ENCODE measurements at places on chromosomes 12 and 14.

DNA sequence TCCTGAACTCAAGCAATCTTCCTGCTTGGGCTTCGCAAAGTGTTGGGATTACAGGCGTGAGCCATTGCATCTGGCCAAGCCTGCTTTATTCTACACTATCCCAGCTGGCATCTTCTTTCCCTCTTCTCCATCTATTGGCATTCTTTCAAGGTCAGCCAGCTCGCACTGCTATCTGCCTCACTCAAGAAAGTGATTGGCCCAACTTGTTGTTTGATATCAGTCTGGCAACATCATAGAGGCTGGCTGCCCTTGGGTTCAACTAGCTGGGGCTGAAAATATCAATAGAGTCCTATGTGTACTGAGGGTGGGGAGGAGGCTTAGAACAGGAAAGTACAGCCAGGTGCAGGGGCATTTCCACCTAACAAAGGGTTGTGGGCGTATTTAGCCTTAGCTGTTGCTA, 17.1 kb downstream of the GMFB start:
- no peak for DNase-seq

GRCh38 chr14:68716698-68717097, 76.2 kb downstream of the ZFP36L1 start:
- DNase-seq: no peak

DNA sequence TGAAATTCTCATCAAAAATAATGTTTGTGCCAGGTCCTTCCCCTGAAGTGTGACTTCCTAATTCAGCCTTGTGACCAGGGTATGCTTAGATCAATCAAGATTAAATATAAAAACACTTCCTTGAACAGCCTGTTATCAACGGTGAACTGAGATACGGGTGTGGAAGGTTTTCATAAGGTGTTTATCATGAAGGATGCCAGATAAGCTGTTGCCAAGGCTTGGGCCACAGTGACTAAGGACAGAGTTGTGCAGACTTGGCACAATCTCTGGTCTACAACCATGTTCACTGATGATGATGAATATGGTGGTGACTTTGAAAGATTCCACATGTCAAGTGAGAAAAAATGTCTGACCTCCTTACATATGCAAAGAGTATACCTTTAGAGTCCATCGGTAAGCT, 51.3 kb upstream of the LIN7A start:
- DNase-seq: no peak

DNA sequence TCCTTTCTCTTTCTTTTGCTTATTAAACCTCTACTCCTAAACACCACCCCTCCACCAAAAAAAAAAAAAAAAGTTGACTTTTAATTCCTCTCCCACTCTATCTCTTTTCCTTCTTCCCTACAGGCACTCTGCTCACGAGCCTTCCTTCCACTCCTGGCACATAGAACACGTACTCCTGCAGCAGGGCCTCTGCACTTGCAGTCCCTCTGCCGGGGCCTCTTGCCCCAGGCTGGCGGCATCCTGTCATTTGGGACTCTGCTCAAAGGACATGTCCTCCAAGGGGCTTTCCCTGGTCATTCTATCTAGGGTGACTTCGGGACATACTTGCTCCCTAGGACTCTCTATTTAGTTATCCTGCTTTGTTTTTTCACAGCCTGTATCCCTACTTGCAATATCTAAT, 7.7 kb downstream of the FOS start:
- no peak for DNase-seq

- DNase-seq: no peak
Observed at GRCh38 chr14:71321574-71322315, 414.5 kb downstream of the PCNX1 start.

DNA sequence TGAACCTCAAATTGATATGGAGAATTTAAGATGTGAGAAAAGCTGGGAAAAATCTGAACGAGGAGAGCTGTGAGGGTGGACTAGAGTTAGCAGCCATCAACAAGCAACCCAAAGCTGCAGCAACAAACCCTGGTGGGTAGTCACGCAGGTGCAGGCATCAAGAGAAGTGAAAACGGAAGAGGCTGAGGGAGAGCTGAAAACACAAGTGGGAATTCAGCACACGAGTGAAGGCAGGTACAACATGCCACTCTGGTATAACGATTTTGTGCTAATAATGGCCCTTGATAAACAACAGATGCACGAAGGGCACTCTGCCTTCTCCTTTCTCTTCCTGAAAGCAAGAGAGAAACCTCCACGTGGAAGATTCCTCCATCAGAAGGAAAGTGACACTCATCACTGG, 11.5 kb downstream of the TCL1B start:
- no peak for DNase-seq

DNA sequence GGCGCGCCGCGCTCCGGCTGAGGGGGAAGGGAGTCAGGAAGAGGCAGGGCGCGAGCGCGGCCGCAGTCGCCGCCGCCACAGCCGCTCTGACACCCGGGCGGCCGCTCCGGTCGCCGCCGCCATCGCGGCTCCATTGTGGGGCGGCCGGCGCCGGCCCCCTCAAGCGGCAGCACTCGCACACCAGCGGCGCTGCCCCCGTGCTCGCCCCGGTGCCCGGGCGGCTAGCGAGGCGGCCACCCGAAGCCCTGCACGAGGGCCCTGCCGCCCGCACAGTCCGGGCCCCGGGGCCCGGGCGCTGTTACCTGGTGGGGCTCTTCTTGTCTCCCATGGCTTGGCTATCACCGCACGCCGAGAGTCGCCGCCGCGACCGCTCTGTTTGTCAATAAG, 202 bp downstream of the YAF2 start:
- no peak for DNase-seq

GRCh38 chr12:70007687-70008086, 182.7 kb downstream of the MYRFL start:
- no peak for DNase-seq

GRCh38 chr12:32559434-32559833, 119.7 kb upstream of the DNM1L start:
- no peak for DNase-seq

DNA sequence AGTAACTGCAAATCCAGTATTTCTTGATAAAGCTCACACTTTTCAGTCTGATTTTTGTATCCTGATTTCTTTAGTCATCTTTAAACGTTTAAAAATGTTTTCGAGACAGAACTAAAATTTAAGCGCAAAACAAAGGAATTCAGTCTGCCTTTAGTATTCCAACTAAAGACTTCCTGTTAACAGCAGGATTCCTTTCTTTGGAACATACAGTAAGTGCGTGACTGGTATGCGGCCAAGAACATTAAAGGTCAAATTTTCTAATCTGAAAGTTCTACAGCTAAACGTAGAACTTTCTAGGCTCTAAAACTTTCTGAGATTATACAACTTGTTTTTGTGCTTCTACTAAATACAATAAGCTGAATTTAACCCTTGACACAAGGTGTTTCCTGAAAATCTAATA, 9.9 kb downstream of the SAV1 start:
- no peak for DNase-seq

- DNase-seq: no peak
Observed at GRCh38 chr12:54128416-54128815, 60.4 kb downstream of the SMUG1 start.

All from stimulated activated CD4-positive, alpha-beta T cell treated with anti-CD3 and anti-CD28 coated beads, TNF-alpha, amount 100 ng/mL, for 48 hours (primary cell).